ENCODE measurements at places on chromosomes 2 and 18.

GRCh38 chr2:110875384-110875725 lies 143.0 kb downstream of the ACOXL start:
- no peak for DNase-seq

- no peak for DNase-seq
These were observed 3.0 kb upstream of the CCDC93 start for GRCh38 chr2:118016911-118017310.

DNA sequence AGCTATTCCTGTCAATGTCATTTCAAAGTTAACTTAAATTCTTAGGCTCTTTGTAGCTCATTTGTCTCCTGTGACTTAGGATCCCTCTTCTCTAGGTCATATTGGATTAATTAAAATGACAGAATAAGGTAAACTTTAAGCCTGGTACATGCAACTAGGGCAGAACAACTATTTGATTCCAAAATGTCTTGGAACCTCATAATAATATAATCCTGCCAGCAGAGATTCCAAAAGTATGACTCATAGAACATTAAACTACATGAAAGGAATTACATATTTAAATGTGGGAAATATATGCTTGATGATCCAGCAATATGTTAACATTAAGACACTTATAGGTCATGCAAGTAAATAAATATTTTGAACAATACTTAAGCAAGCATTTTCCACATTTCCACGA lies 63.3 kb downstream of the COL3A1 start:
- no peak for DNase-seq

DNA sequence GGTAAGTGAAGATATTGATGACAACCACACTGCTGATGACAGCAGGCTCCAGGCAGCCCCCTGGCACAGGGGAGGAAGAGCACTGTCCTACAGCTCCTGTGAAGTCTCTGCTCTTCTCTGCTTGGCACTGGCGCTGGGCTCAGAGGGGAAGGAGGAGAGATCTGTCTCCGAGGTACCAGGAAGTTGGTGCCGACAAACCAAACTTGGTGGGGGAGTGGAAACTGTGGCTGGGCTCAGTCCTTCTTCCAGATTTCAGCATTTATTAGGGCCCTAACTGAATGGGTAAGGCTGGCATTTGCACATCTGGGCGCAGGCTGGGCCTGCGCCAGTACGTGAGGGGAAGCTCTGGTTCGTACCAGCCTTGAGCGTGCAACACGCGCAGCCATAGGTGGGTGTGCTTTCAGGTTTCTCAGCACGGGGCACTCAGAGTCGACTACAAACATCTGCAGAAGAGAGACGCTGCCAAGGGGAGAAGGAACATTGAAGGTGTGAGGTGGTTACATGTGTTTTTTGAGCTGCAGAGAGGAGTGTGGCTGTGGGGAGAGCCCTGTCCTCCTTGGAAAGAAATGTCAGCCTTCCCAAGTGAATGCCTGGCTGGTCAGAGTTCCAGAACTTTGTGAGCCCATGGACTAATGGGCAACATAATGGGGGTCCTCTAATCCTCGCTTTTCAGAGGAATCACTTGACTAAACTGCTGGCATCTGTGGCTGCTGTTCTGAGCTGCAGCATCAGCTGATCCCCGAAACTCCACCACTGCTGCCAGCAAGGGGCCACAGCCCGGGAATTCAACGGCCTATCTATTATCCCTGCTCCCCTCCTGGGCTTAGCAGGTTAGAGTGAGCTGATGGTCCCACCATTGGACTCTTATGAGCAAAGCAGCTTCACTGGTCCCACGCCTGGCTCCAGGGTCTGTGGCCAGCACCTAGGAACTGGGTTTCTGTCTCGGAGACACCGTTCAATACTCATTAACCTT lies 55.2 kb upstream of the SEMA4C start:
- peak; percentile 11 for DNase-seq

- DNase-seq: no peak
These were observed 75.4 kb downstream of the CD8B2 start for GRCh38 chr2:106562268-106563186.

- no peak for DNase-seq
These were observed 321.7 kb downstream of the TXNL1 start for GRCh38 chr18:56316727-56317126.

GRCh38 chr18:26506012-26506411 lies 42.3 kb downstream of the KCTD1 start:
- no peak for DNase-seq

DNA sequence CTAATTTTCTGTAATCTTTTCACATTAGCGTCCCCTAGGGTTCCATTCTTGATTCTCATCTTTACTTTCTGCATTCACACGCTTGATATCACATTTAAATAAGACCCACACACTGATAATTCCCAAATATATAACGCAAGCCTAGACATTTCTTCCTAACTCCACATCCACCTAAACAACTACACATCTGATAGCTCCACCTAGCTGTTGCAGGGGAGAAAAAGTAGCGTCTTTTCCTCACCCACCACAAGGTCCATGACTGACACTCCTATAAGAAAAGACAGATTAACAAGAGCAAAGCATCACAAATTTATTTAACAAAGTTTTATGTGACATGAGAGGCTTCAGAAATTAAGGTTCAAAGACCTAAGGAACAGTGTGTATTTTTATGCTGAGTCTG lies 862.2 kb upstream of the DDX18 start:
- DNase-seq: no peak

GRCh38 chr18:35324926-35325655 lies 19.1 kb downstream of the ZNF24 start:
- no peak for DNase-seq

DNA sequence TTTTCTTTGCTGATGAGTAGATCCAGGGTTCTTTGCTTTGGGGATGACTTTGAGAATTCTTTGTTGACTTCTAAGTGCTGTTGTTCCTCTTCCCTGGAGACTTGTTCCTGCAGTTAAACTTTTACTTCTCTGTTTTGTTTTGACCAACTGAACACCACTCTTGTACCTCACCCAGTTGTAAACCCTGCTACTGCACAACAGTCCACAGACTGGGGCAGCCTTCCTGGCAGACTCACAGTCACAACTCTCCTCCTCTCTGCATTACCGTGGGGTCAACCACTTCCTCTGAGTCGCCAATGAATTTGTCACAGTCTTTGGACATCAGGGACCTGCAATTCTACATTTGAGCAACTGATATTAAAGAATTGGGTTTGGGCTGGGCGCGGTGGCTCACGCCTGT lies 3.8 kb upstream of the SLC8A1 start:
- no peak for DNase-seq

DNA sequence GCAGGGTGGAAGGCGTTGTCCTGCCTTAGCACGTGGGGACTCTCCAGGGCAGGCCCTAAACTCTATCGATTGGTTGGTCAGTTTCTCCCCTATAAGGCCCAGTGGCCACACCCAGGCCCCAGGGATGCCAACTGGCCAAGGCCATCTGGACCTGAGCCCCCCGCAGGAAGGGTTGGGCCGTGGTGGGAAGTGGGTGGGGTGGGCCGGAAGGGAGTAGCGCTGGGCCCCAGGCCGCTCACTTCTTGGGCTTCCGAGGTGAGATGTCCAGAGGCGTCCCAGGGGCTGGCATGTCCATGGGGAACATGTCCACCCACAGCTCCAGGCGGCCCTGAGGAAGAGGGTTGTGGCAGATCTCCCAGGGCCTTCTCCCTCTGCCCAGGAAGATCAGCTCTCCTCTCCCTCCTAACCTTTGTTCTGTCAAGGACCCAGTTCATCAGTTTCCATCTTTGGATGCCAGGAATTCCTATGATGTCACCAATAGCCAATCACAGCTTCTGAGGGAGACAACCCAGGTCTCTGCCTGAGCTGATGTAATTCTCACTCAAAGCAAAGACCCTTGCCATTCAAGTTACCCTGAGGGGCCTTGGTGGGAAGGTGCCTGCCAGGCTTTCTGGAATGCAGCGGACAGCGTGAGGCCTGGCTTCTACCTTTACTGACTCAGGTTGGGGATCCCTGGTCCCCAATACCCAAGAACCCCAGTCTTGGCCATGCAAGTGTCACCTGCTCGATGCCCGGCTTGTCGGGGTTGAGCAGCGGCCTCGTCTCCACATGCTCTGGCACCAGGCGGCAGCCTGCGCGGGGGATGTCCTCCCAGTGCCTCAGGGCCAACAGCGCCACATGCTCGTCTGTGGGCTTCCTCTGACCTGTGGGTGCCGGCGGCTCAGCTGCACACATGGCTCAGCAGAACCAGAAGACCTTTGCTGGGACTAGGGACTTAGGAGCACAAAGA lies 14.4 kb downstream of the OTOF start:
- DNase-seq: no peak

- no peak for DNase-seq
These were observed 13.9 kb upstream of the MBP start for GRCh38 chr18:77146249-77147080.

GRCh38 chr18:22033085-22033484 lies 136.3 kb upstream of the GATA6 start:
- no peak for DNase-seq

- no peak for DNase-seq
These were observed 129.2 kb downstream of the IKZF2 start for GRCh38 chr2:213021971-213022899.

DNA sequence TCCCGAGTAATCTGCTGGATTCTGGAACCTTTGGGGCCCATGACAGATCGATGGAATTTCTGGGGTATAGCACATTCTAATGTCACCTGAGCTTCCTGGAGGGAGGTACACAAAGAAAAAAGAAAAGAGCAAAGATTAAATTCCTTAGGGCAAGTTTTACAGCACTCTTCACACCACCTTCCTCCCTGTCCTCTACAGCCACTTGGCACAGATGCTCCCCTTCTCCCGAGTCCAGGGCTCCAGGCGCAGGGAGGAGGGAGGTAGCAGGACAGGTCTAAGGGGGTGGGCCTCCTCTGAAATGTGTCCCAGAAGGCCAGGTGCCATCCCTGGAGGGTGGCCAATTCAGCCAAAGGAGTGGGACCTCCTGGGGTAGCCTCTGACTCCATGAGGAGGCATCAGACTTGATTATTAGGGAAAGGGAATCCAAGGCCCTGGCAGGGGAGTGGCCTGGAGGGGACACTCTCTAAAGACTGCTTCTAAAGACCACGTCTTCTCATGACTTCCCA lies 50.3 kb downstream of the ANO7 start:
- DNase-seq: no peak
